Fibroblast of skin of left quadriceps (primary cell): ENCODE measurements at places on chromosomes 1 and 21.

DNA sequence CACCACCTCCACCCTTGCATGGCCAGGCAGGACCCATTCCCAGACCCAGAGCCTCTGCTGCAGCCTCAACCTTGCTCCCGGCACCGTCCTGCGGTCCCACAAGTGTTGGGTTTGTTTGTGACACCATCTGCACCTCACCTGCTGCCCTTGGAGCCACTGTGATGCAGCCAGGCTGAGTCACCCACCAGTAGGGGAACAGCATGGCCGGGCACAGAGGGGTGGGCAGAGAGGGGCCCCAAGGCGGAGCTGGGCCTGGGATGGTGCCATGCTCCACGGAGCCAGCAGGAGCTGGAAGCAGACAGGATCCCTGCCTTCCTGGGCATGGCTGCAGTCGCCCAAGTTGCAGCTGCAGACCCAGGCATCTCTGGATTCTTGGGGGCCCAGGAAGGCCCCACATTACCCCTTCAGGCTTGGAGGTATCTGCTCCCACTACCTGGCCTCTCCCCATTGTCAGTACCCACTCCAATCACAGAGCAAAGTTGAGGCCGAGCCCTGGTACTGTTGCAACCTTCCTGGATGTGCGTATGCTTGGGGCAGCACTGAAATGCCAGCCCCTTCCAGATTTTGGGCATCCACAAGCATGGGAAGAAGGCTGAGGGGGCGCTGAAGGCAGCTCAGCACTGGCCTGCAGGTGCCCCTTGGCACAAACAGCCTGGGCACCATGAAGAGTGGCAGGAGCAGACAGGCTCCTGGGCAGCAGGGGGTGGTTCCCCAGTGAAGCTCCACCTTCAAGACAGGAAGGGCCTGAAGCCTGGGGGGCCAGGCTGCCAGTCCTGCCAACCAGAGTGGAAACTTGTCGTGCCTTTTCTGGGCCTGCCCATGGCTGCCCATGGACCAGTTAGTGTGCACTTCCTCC, 172.8 kb downstream of the MATN1 start:
- no peak for DNase-seq

GRCh38 chr1:2304921-2305681, 77.0 kb downstream of the SKI start:
- DNase-seq: no peak

DNA sequence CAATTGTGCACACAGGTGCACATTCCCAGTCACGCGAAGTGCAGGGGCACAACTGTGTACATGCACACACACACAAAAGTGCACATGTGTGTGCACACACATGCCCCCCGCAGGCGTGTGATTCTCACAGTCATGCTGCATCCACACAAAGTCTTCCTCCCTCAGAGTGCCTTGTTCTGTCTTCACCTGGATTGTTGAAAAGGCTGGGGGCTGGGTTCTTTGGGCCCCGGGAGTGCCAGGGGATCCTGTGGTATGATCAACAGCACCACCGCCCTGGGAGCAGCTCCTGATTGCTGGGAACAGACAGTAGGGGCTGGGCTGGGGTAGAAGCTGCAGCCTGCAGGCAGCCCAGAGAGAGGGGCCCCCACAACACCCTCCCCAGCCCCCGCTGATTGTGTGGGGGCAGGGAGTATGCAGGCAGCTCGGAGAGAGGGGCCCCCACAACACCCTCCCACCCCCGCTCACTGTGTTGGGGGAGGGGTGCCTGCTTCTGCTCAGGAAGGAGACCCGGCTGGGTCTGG, 3.4 kb downstream of the COL18A1 start:
- no peak for DNase-seq

DNA sequence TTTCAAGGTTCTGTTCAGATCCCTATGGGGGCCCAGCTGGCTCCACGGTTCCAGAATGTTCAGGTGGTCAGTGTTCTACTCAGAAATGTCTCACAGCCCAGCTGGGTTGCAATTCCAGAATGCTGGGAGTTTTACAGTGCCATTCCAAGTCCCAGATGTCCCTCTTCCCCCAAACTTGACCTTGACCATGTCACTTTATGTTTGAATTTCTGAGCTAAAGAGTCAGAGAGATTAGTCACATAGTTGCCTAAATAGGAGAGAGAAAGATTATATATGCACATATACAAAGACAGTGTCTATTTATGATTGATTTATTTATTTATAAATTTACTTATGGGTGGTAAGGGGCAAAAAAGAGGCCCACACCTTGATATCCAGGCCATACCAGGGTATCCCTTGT, 2.5 kb downstream of the GPR3 start:
- DNase-seq: no peak

GRCh38 chr1:42259739-42260064, 75.3 kb downstream of the FOXJ3 start:
- no peak for DNase-seq
